ENCODE measurements at places on chromosomes 6 and 20.
A peak's percentile ranks its signal among the peaks of the same experiment; 100 is the strongest.

GRCh38 chr6:3139090-3139903 lies 18.0 kb downstream of the TUBB2A start:
- DNase-seq, result no peak

DNA sequence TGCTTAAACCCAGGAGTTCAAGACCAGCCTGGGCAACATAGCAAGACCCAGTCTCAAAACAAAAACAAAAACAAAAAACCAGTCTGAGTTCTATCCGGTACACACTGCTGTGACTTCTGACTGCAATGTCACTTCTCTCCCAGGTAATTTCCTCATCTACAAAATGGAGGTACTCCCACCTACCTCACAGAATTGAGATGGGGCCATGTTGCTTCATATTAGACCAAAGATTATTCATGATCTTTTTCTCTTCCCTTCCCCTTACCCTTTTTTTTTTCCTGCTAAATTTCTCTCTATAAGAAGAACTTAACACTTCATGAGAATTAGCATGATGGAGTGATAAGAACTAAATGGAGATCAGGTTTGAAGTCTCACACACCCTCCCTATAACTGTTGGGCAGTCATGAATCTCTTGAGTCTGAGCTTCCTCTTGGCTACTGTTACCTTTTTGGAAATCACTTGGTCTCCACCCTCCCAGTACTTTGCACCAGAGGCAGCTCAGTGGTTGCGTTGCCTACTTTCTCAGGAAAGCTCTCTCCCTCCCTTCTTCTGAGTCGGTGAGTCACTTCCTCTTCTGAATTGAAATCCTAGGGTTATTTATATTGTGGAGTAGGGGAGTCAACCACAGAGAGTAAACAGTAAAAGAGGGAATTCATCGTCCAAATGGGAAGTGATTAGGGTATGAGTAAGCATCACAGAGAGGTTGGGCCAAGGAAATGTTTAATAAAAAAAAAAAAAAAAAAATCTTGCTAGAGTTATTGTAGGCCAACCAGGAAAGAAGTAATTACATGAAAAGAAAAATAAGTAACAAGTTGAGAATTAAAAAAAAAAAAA lies 59.9 kb upstream of the MAP7 start:
- no peak for DNase-seq

DNA sequence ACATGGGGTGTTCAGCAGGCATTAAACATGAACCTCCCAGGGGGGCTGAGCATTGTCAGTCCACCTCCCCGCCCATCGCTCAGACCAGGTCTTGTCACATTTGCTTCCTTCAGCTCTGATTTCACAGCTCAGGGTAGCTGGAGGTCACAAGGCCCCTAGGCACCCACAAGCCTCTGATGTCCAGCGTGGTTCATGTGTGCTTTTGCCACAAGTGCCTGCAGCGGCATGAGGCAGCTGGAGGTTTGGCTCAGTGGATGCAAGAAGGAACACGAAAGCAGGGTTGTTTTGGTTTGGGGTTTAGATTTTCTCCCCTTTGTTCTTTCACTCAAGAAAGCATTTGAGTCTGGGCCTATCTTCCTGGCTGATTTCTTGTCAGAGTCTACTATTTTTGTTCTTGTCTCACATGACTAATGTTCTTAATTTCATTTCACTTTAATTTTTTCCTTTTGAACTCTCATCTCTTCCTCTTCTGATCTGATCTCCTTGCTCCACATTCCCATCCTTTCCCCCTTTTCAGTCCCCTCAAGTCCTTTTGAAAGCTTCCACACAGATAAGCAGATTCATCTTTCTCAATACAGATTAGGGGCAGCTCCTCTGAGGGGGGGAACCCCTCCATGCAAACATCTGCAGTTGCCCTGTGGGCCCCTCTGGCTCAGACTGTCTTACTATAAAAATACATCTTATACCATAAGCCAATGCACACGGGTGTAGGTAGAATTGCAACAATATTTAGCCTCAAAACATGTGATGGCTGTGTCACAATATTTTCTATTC lies 68.1 kb upstream of the CEP85L start:
- peak; percentile 62 for DNase-seq

- DNase-seq, result no peak
These were observed 14.8 kb downstream of the CD2AP start for GRCh38 chr6:47492355-47492754.

DNA sequence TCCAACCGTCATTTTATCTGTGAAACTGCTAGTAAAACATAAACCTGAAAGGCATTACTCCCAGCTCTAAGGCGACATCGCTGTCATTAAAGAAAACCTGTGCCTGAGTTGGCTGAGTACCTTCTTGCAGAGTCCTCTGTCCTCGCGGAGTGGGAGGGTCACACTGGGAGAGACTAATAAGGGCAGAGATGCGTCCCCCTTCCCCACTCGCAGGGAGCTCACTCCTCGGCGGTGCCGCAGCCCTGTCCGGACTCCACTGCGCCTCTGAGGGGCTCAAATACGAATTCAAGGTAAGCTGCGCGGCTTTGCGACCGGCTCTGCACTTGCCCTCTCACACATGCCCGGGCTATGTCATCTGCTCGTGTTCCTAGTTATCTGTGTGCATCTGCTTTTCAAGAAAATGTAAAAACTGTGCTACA lies at the start of gene COL19A1:
Gene COL19A1, plus strand, starts transcription at position 206 of the 419 bp plus-strand sequence. CDS start 13,012 bp downstream, outside the sequence.
- DNase-seq, result peak; percentile 45

DNA sequence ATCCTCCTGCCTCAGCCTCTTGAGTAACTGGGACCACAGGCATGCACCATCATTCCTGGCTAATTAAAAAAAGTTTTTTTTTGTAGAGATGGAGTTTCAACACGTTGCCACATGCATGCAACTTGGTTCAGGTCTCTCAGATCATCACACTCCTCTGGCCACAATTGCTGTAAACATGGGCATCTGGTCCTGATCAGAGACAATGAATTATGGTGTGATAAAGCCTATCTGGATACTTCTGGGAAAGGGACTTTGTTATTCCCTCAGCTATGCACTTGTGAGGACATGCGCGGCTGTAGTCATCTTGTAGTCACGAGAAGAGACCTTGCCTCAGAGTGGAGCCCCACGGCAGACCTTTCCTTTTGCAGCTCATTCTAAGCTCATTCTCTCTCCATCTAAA lies 210.9 kb upstream of the ZFP64 start:
- DNase-seq, result no peak

- DNase-seq, result no peak
These were observed 132.0 kb upstream of the EEF1E1 start for GRCh38 chr6:8234321-8234720.

DNA sequence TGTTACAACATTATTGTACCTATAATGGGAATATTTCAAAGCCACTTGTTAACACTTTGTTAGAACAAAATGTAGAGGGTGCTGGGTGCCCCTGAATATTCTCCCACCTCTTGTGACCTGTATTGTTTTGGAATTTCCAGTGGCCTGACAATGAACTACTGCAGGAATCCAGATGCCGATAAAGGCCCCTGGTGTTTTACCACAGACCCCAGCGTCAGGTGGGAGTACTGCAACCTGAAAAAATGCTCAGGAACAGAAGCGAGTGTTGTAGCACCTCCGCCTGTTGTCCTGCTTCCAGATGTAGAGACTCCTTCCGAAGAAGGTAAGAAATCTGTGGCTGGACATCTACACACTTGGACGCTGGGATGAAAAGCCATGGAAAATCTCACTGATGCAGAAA lies 28.9 kb downstream of the PLG start:
- DNase-seq, result no peak

- no peak for DNase-seq
These were observed 65.1 kb upstream of the SRSF6 start for GRCh38 chr20:43392561-43392960.

DNA sequence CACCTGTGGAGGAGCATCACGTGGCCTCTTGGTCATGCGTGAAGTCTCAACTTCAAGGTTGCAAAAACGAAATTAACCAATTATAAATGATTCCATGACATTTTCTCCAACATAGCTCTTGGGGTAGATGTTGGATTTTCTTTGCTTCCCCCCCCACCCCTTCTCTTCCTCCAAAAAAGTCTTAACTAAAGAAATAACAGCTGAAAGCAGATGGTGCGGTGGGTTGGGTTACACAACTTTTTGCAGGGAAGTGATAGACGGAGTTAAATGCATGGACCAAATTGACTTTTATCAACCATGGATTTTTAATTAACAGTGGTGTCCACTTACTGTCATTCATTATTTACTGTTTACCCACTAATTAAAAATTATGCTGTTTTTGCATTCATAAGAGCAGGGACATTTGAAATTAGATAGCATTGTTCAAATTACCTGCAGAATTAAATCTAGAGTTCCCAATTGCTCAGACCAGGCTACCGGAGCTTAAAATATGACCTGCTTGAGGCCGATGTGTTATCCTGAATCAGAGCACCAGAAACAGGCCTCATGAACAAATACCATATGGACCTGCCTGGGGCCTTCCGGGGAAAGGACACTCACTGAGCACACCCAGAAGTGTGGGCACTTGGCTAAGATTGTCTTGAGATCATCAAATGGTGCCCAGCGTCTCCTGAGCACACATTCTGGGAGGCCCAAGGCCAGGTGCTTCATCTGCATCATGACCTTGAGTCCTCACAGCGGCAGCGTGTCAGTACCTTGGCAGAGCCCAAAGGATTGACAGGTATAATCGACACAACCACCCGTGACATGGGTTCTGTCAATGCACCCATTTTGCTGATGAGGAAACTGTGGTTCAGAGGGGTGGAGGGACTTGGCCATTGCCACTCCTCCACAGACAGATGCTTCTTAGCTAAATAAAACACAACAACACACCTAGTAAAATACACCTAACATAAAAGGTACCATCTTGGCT lies 41.5 kb downstream of the APCDD1L start:
- no peak for DNase-seq

DNA sequence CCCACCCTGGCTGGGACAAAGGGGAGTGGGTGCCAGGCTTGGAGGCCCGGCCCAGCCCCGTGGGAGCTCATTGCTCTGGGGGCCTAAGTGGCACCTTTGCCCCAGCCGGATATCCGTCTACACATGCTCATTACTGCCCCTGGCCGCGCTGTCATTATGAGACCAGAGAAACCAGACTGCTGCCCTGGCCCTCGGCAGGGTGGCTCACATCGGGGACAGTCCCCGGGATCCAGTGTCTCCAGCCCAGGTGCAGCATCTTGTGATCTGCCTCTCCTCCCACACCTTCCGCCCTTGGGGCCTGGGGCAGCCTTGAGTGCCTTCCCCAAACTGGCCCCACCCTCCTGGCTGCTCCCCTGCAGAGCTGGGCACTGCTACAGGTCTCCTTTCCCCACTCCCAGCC lies 4.9 kb downstream of the SRMS start:
- DNase-seq, result no peak
